ENCODE measurements at places on chromosomes 13 and 19. TPM values are rescaled to one million over a fixed set of nuclear protein-coding genes. Genes with fewer than 3 reads are reported as not detected.

The ELAVL3 gene
- total RNA-seq, result 1.2 TPM

DNA sequence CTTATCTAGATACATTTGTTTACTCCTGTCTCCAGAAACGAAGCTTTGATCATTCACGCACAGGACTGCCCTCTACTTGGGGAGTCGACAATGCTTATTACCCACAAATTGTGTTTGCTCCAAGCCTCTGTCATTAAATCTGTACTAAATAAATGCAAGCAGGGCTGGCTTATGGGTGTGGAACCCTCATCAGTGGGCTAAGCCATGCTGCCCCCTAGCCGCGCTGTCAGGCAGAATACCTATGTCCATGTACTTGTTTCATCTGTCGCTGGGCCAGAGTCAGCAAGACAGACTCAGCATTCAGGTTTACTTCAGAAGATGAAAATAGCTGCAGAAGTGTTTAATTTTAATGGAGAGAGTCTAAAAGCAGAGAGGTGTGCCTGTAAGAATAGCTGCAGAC, 110.0 kb upstream of the PRR20A start:
- no peaks in the 10 kb centered on the region for H3K36me3 ChIP-seq
- H3K4me3 ChIP-seq, result no peak overlapping the region
- H3K4me1 ChIP-seq, result no peaks in the 10 kb centered on the region
- no peaks in the 10 kb centered on the region for H3K27me3 ChIP-seq
- no peak for DNase-seq

DNA sequence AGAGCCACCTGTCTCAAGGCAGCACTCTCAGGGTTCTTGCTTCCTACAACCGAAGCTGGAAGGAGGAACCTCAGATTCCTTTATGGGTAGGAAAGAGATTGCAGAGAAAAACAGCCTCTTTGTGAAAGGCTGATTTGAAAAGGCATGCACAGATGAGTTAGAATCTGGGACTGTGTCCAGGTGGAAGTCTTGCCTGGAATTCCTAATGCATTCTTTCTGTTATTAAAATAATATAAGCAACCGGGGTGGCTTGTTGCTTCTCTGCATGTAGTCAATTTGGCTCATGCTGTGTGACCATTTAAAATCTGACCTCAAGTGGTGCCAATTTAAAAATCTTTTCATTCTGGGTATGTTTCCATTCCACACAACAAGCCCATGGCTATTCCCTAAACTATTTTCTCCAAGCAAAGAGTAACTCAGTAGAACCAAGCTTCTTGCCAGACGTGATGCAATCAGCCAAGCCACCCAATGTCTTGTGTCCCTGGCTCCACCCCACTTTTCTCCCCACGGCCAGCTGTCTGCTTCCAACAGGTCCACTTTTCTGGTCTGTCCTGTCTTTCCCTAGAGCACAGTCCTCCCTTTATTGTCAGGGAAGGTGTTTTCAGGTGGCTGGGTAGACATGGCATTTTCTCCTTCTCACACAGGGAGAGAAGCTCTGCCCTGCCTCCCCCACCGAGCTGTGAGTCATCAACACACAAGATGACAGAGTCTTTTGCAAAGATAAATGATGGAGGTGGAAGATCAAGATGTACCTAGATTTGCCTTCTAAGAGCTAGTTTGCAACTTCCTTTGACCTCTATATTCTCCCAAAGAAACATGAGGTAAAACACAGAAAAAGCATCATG, 394.3 kb downstream of the FOXO1 start:
- peak; percentile 97 for DNase-seq
- no peak overlapping the region for H3K4me3 ChIP-seq
- H3K4me1 ChIP-seq, result peaks cover 30% of the 10 kb centered on the region
- H3K36me3 ChIP-seq, result no peaks in the 10 kb centered on the region
- no peaks in the 10 kb centered on the region for H3K27me3 ChIP-seq

- no peak for DNase-seq
- H3K4me3 ChIP-seq, result no peak overlapping the region
- H3K36me3 ChIP-seq, result no peaks in the 10 kb centered on the region
- H3K4me1 ChIP-seq, result peaks cover 6% of the 10 kb centered on the region
Measured at GRCh38 chr19:18401580-18402112, 4.2 kb upstream of the LRRC25 start.

DNA sequence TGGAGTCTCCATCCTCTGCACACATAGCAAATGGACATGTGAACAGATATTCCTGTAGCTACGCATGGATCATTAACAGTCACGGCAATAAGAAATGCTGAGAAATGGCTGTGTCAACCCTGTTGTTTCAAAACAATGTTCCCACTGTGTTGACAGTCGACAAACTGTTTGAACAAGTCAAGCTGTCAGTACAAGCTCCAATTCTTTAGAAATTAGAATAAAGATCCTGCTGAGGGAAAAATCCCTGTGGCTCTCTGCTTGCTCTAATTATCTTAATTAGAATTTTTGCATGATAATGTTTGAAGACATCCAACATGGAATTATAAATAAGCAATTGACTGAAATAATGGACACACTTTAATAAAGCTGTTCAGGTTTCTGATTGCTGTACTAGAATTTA, 37.9 kb upstream of the CPB2 start:
- no peak for DNase-seq
- no peak overlapping the region for H3K4me3 ChIP-seq
- no peaks in the 10 kb centered on the region for H3K27me3 ChIP-seq

DNA sequence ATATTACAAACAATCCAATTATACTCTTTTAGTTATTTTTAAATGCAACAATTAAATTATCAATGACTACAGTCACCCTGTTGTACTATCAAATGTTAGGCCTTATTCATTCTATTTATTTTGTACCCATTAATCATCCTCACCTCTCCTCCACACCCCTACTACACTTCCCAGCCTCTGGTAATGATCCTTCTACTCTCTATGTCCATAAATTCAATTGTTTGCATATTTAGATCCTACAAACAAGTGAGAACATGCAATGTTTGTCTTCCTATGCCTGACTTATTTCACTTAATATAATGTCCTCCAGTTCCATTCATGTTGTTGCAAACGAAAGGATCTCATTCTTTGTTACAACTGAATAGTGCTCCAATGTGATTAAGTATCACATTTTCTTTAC, 1414.6 kb downstream of the SLITRK1 start:
- no peaks in the 10 kb centered on the region for H3K36me3 ChIP-seq
- no peaks in the 10 kb centered on the region for H3K4me1 ChIP-seq
- no peaks in the 10 kb centered on the region for H3K27me3 ChIP-seq
- DNase-seq, result no peak

- peaks cover 31% of the 10 kb centered on the region for H3K4me1 ChIP-seq
- DNase-seq, result no peak
- no peaks in the 10 kb centered on the region for H3K36me3 ChIP-seq
- no peak overlapping the region for H3K27ac ChIP-seq
- no peak overlapping the region for H3K4me3 ChIP-seq
- no peaks in the 10 kb centered on the region for H3K27me3 ChIP-seq
Measured at GRCh38 chr13:40552895-40553294, 113.5 kb downstream of the FOXO1 start.

- no peaks in the 10 kb centered on the region for H3K36me3 ChIP-seq
- peaks cover 32% of the 10 kb centered on the region for H3K4me1 ChIP-seq
- peak overlapping the region; percentile 68 for H3K27ac ChIP-seq
- peak overlapping the region; percentile 32 for H3K4me3 ChIP-seq
Measured at GRCh38 chr19:35040826-35041547, 534 bp upstream of the HPN start.

- H3K27ac ChIP-seq, result peak overlapping the region; percentile 81
- peaks cover 27% of the 10 kb centered on the region for H3K4me1 ChIP-seq
- no peak overlapping the region for H3K4me3 ChIP-seq
- peaks cover 16% of the 10 kb centered on the region for H3K36me3 ChIP-seq
- DNase-seq, result no peak
- no peaks in the 10 kb centered on the region for H3K27me3 ChIP-seq
Measured at GRCh38 chr19:16374436-16374835, 49.8 kb downstream of the KLF2 start.

- no peaks in the 10 kb centered on the region for H3K4me1 ChIP-seq
- no peaks in the 10 kb centered on the region for H3K27me3 ChIP-seq
- no peak overlapping the region for H3K4me3 ChIP-seq
- no peak overlapping the region for H3K27ac ChIP-seq
- DNase-seq, result no peak
- H3K36me3 ChIP-seq, result no peaks in the 10 kb centered on the region
Measured at GRCh38 chr13:41751277-41751676, 209.6 kb downstream of the VWA8 start.

The OR4F17 gene
- total RNA-seq, result not detected

- peaks cover 22% of the 10 kb centered on the region for H3K36me3 ChIP-seq
- H3K27ac ChIP-seq, result no peak overlapping the region
Measured at GRCh38 chr19:44887648-44888047, 3.4 kb upstream of the TOMM40 start.

DNA sequence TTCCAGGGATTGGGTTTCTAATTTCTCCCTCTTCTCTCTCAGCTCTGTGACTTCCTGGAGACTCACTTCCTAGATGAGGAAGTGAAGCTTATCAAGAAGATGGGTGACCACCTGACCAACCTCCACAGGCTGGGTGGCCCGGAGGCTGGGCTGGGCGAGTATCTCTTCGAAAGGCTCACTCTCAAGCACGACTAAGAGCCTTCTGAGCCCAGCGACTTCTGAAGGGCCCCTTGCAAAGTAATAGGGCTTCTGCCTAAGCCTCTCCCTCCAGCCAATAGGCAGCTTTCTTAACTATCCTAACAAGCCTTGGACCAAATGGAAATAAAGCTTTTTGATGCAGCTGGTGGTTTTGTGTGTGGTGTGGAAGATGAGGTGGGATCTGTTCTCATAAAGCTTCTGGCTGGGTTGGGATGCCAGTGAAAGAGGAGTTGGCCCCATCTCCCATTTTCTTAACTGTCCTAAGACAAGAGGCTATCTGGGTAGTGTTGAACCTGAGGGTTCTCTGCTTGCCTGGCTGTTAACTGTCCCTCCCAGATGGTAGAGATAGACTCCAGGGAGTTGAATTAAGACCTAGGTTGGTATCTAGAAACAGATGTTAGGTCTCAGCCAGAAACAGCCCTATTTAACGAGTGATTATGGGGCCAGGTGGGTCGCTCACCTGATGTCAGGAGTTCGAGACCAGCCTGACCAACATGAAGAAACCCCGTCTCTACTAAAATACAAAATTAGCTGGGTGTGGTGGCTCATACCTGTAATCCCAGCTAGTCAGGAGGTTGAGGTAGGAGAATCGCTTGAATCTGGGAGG, 1.6 kb downstream of the FTL start:
- peak overlapping the region; percentile 72 for H3K4me3 ChIP-seq
- no peaks in the 10 kb centered on the region for H3K36me3 ChIP-seq
- peaks cover 49% of the 10 kb centered on the region for H3K4me1 ChIP-seq
- peak overlapping the region; percentile 96 for H3K27ac ChIP-seq

GRCh38 chr19:16442386-16443276, 29.1 kb downstream of the EPS15L1 start:
- no peaks in the 10 kb centered on the region for H3K27me3 ChIP-seq
- no peak overlapping the region for H3K4me3 ChIP-seq
- no peaks in the 10 kb centered on the region for H3K36me3 ChIP-seq
- peak overlapping the region; percentile 72 for H3K27ac ChIP-seq

The SHISA7 gene
- 0.25 TPM for total RNA-seq

GRCh38 chr19:42197375-42197817, 20.1 kb downstream of the DEDD2 start:
- H3K36me3 ChIP-seq, result no peaks in the 10 kb centered on the region
- H3K27me3 ChIP-seq, result no peaks in the 10 kb centered on the region
- H3K4me3 ChIP-seq, result no peak overlapping the region
- peaks cover 35% of the 10 kb centered on the region for H3K4me1 ChIP-seq
- DNase-seq, result no peak

The ZNF793 gene
- total RNA-seq, result 3.7 TPM

GRCh38 chr13:61255040-61255796, 160.4 kb downstream of the PCDH20 start:
- no peaks in the 10 kb centered on the region for H3K27me3 ChIP-seq
- H3K27ac ChIP-seq, result no peak overlapping the region
- no peak overlapping the region for H3K4me3 ChIP-seq

The MEIOSIN gene
- total RNA-seq, result not detected

DNA sequence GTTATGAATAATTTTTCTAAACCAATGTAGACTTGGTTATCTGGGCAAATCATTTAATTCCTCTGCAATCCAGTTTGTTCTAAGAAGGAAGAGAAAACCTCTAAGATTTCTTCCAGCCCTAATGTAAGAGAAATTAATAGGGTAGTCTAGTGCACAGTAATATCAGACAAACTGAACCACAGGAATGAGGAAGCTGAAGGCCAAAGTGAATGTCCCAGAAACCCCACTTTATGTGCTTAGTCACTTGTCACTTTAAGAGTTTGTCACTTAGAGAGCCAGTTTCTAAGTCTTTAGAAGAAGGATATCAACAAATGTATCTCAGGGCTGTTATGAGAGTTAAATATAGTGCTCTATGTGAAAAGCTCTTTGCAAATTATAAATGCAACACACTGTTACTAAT, 750.6 kb downstream of the DIAPH3 start:
- H3K27me3 ChIP-seq, result no peaks in the 10 kb centered on the region
- no peaks in the 10 kb centered on the region for H3K4me1 ChIP-seq
- no peak for DNase-seq
- no peaks in the 10 kb centered on the region for H3K36me3 ChIP-seq
- H3K27ac ChIP-seq, result no peak overlapping the region
